ENCODE measurements at places on chromosomes 4 and X.

DNA sequence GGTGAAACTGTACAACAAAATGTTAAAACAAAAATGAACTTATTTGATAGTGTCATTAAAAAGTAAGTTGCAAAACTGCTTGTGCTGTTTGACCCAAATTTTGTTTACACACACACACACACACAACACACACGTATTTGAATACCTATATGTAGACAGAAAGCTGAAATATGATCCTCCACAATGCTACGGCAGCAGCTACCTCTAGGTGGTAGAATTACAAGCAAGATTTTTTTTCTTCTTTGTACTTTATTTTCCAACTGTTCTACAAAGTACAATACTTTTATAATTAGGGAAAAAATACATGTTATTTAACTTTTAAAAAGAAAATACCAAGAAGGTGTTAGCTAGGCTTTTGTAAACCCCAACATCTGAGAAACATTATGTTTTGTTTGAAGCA lies 1.2 kb downstream of the CYTL1 start:
- no peak for DNase-seq

- DNase-seq = peak; percentile 1
Observed at GRCh38 chrX:141989815-141990214, 86.1 kb downstream of the MAGEC1 start.

GRCh38 chr4:102541697-102542096 lies 40.5 kb downstream of the NFKB1 start:
- DNase-seq = no peak

DNA sequence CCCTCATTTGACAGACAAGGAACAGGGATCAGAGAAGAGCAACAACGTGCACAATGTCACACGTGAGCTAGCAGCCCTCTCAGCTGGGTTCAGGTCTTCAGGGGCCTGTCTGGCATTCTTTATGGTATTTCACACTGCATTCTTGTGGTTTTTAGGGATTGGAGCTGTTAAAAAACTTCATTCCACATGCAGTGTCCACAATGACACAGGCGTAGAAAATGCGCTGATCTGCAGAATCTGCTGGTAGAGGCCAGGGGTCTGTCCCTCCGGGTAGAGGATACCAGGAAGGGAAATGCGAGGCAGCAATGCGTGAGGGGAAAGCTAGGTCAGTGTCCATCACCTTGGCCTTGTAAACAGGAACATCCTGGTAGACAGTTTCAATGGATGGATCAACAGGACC lies 36.6 kb downstream of the MAP7D3 start:
- peak; percentile 73 for DNase-seq

- peak; percentile 65 for DNase-seq
Observed at GRCh38 chr4:105158837-105159236, 12.2 kb downstream of the TET2 start.

- no peak for DNase-seq
Observed at GRCh38 chr4:164725066-164725465, 28.9 kb upstream of the SMIM31 start.

GRCh38 chr4:147969573-147970385 lies 237.9 kb downstream of the ARHGAP10 start:
- no peak for DNase-seq

DNA sequence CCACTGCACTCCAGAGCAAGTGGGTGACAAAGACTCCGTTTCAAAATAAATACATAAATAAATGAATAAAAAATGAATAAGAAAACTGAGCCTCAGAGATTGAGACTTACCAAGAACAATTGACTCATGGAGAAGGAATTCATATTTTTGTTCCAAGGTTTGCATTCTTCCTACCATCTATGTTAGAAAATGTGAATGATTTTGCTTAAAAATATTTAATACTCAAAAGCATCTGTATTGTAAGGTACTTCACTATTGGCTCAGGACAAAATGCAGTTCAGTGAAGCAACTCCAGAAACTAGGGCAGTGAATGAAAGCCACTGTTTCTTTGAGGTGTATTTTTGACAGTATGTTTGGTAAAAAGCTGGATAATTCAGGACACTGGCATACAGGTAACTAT lies 54.1 kb downstream of the XAGE2 start:
- DNase-seq = no peak

DNA sequence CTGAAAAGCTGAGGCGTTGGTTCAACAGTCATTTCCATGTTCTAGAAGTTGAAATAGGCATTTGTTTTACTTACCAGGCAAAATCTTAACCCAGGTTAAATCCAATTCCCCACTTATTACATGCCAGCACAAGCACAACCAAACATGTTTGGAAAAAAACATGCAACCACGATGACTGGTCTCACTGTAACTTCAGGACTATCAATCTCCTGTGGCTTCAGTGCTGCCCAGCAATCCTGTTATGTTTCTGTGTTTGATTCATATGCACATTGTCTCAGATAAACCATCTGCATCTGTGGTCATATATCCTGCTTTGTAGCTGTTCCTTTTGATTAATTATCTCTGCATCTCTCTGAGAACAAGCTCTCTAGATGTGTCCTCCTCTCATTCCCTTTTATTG lies 28.3 kb downstream of the PRDM8 start:
- no peak for DNase-seq

DNA sequence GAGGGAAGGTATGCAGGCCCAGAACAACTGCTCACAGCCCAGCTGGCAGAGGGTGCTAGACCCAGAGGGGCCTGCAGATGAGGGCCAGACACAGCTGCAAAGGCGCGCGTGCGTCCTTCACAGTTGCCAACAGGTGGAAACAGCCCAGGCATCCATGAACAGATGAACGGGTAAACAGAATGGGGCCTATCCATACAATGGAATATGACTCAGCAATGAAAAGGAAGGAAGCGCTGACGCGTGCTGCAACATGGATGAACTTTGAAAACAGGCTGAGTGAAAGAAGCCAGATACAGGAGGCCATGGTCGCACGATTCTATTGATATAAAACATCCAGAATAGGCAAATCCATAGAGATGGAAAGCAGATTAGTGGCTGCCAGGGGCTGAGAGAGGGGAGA lies 83.1 kb upstream of the DDX3X start:
- no peak for DNase-seq
